ENCODE measurements at places on chromosomes 7 and 10.
A peak's percentile ranks its signal among the peaks of the same experiment; 100 is the strongest.

GRCh38 chr10:112735041-112735695, 214.9 kb upstream of the TCF7L2 start:
- DNase-seq: no peak

DNA sequence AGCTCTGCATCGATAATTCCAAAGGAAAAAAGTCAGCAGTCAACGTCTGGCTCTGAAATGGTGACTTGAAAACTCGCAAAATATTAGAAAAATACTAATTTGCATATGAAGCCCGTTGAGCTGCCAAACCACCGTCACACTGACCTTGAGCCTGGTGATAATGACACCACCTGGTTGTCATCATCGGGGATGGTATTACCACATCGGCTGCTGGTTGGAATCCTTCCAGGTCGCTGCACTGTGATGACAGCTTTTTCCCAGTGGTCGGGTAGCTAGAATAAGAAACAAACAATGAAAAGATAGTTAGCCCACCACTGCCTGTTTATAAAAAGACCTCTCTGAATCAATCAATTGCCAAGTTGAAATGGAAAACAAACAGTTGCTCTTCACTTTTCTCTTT, 41.6 kb downstream of the LAMB1 start:
- no peak for DNase-seq

- DNase-seq: no peak
These were observed 42.7 kb upstream of the PITRM1 start for GRCh38 chr10:3215153-3215775.

GRCh38 chr10:105691811-105692210, 1050.7 kb downstream of the SORCS3 start:
- no peak for DNase-seq

- DNase-seq: no peak
These were observed 37.1 kb downstream of the SDK1 start for GRCh38 chr7:3338161-3338560.

- no peak for DNase-seq
These were observed 1.7 kb downstream of the ARHGAP12 start for GRCh38 chr10:31926765-31927564.

DNA sequence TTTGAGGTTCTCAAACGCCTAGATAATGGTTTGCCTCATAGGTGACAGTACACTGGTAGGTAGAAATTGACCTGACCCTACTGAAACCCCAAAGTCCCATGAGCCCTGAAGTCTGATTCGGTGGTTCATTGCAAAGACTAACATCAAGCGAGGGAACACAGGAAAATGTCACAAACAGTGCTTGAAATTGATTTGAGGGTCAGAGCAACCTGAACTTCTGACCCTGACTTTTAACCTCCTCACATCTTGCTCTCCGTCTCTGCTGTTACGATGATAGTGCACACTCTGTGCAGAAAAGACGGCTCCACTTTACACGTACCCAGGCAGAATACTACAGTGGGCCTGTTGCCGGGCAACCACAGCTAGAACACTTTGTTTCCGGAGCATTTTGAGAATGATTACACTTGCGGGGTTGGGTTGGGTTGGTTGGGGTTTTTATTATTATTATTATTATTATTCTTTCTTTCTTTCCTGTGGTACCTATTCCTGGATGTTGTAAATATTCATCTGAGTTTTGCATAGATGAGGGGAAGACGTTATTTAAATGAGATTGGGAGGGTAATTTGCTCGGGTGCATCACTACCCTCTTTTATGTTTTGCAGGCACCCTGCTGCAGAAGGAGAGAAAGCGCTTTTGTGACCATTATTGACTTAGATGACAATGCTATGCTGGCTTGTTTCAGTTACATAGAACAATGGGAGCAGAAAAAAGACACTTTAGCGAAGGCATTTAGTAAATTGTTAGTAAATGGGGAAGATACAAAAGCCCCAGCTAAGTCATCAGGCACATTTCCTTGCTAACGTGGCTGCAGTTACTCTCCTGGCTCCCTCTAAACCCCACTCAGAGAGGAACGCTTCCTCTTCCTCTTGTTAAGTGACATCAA, 438.1 kb upstream of the NRP1 start:
- DNase-seq: peak; percentile 55

DNA sequence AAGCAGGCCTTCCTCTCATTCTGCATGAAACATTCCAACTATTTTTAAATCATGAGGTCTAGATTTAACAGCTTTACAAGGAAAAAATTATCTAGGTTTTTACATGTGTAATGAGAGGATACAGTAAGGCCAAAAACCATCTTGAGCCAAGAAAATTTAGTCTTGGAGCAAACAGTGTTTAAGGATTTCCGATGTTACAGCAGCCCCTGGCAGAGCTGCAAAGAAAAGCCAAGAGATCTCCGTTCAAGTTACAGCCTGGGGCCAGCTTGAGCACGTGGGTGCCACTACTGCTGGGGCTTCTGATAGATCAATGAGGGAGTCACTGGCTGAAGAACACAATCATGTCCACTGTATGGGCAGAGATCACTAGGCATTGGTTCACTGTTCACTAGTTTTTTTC, 156.2 kb downstream of the EVX1 start:
- no peak for DNase-seq

GRCh38 chr7:54906963-54907362, 111.9 kb upstream of the EGFR start:
- no peak for DNase-seq

GRCh38 chr7:142871260-142872105, 14.1 kb downstream of the TRPV6 start:
- DNase-seq: no peak

GRCh38 chr7:113917840-113918239, 969 bp downstream of the PPP1R3A start:
- no peak for DNase-seq

GRCh38 chr10:71435571-71436267, 39.0 kb downstream of the CDH23 start:
- DNase-seq: no peak

- DNase-seq: no peak
These were observed 111.2 kb upstream of the KIAA1217 start for GRCh38 chr10:24097751-24098207.

- DNase-seq: no peak
These were observed 67.6 kb upstream of the GATA3 start for GRCh38 chr10:7986851-7987250.
